ENCODE measurements at places on chromosomes 16 and 17.
A peak's percentile ranks its signal among the peaks of the same experiment; 100 is the strongest.

- DNase-seq: no peak
Observed at GRCh38 chr17:70168044-70168976, 1.0 kb upstream of the KCNJ2 start.

DNA sequence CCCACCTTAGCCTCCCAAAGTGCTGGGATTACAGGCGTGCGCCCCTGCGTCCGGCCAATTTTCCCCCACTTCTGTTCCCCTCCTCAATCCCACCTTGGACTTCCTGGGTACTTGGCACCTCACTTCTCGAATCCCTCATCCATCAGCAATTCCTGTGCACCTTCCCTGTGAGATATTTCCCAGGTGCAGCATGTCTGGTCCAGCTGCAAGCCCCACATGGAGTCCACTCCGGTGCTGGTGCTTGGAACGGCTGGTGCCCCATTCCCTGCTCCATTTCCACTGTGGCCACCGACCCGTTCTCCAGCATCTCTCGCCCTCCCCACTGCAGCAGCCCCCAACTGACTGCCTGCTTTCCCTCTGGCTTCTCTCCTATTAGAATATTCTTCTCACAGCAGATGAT is 35.3 kb downstream of the NOL11 start:
- DNase-seq: no peak

- no peak for DNase-seq
Observed at GRCh38 chr17:46176975-46177374, 16.3 kb downstream of the KANSL1 start.

- DNase-seq: no peak
Observed at GRCh38 chr16:55641430-55642056, 14.2 kb upstream of the SLC6A2 start.

- no peak for DNase-seq
Observed at GRCh38 chr17:36705874-36706731, 104.7 kb downstream of the MRM1 start.

GRCh38 chr16:73610605-73611156 is 562.8 kb upstream of the ZFHX3 start:
- no peak for DNase-seq

GRCh38 chr17:50213026-50214022 is 11.9 kb upstream of the COL1A1 start:
- DNase-seq: peak; percentile 12

- DNase-seq: no peak
Observed at GRCh38 chr16:50574745-50575136, 26.5 kb downstream of the NKD1 start.

DNA sequence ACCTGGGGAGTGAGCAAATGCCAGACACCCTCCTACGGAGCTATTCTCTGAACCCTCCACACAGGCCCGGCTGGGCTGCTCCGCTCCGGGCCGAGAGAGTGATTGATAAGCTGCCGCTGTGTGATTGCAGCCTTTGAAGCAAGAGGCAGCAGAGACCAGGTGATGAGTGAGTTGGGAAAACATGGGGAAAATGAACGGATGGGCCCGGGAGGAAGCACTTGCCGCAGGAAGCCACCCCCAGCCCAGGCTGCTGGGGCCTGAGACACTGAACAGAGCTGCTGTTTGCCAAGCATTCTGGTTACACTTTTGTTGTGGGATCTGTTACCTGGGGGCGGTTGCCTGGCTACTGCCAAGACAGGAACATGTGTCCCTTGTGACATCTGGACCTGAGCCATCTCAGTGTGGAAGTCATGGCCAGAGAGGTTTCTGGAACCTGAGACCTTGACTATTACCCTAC is 46.4 kb upstream of the KLHDC4 start:
- DNase-seq: no peak

GRCh38 chr16:819336-820043 is 19.0 kb upstream of the GNG13 start:
- DNase-seq: peak; percentile 16

DNA sequence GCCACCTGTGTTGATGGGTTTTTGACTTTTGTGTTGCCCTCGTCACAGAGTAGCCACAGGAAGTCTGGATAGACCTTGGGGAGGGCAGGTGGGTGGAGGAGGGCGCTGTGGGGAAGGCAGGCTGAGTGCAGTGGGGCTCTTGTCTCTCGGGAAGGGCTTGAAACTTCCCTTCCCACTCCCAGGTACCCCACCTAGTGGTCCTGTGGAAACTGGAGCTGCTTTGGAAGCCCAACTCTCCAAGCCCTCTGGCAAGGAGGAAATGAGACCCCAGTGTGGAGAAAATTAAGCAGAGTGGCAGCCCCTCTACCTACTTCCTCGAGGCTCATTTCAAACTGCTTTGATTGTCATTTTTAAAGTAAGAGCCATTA is 9.2 kb downstream of the CA5A start:
- DNase-seq: no peak

GRCh38 chr16:69581297-69581696 is 15.5 kb downstream of the NFAT5 start:
- no peak for DNase-seq

DNA sequence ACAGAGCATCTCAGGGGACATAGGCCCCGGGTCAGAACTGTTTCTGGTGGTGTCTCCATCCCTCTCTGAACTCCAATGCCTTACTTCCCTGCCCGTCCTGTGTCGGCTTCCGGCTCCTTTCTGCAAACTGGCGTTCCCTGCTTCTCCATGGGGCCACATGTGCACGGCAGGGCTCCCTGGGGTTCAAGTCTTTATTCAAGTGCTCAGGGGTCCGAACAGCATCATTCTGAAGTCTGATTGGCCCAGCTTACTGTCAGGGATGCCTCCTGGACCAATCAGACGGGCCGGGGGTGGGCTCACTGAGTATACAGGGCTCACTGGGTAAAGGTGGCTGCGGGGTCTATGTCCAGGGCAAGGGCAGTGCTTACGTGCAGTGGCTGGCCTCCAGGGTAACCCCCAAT is 17.1 kb downstream of the C16orf82 start:
- no peak for DNase-seq

DNA sequence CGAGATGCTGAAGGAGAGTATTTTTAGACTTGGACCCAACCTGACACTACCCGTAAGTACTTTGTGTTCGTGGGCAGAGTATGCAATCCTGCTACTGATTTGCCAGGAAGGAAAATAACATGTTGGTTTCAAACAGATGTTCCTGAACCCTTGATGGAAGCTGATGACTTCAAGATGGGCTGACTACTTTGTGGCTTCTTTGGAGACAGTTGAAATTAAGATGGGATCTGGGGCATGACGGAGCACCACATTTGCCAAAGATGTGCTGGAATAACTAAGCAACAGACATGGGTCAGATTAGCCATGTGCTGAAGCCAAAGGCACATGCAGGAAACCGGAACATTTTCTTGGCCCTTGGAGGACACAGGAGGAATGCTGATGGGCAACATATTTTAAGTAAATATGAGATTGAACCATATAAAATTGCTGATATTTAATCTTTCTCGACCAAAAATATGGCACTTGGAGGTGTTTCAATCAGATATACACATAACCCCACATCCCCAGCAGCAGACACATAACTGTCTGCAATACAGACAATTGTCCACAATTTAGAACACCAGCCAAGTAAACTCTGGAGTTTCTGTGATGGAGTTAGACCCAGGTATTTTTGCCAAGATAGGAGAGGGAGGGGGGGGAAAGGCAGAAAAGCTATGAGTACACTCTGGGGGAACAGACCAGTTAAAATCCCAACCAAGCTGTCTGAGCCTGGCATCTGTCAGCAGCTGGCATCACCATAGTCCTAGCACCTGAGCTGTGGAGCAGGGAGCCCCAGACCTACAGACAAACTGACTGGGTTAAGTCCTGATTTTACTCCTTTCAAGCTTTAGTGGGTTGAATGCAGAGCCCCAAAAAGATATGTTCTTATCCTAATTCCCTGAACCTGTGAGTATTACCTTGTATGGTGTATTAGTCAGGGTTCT is 329.4 kb upstream of the CDH5 start:
- DNase-seq: no peak

- no peak for DNase-seq
Observed at GRCh38 chr17:82085931-82086764, 11.9 kb downstream of the FASN start.

DNA sequence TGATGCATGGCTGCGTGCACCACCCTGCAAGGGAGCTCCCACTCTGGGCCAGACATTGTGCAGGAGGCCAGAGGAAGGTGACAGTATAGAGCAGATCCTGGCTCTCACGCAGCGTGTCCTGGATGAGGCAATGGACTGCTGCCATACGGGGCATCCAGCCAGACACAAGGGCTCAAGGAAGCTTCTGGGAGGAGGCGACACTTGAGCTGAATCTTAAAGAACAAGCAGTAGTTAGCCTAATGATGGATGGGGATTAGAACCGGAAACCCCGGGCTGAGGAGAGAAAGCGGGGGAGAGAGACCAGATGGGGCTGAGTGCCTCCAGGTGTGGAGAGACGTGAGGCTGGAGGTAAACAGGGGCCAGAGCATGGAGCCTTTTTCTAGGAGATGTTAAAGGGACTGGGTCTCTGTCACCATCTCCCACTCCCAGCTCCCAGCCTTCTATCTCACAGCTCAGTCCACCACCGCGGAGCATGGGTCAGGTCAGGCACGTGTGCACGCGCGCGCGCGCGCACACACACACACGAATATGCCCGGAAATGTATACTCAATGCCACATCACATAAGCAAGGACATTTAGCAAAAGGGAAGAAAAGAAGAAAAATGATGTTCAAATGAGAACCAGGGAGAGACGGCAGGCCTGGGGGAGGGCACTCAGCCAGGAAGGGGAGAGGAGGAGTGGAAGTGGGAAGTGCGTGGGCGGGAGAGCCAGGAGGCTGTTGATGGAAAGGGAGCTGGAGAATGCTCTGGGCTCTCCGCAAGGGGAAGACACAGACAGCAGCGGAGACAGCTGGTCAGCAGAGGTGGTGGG is 46.3 kb downstream of the CCDC42 start:
- DNase-seq: no peak

GRCh38 chr17:8846768-8847211 is 20.7 kb downstream of the PIK3R6 start:
- no peak for DNase-seq

- DNase-seq: no peak
Observed at GRCh38 chr17:44601973-44602372, 44.7 kb downstream of the FZD2 start.

DNA sequence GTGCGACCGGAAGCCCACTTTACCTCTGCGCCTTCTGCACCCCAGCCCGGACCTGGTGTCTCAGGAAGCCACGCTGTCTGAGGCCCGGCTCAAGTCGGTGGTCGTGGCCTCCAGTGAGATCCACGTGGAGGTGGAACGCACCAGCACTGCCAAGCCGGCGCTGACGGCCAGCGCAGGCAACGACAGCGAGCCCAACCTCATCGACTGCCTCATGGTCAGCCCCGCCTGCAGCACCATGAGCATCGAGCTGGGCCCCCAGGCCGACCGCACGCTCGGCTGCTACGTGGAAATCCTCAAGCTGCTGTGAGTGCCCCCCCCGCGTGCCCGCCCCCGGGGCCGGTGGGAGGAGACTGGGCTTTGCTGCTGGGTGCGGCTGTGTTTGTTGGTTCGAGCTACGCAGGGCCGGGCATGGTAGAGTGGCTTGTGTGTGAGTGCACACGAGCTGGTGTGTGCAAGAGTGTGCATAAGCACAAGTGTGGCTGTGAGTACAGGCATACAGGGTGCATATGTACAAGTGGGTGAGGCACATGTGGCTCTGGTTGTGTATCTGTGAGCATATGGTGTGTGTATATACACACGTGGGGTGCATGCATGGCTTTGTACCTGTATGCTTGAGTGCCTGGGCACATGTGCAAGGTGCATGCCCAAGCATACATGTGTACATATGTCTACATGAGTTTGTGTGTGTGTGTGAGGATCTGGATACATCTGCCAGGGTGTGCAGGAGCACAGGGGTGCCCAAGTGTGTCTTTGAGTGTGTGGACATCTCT is 100.6 kb upstream of the PLCG2 start:
- no peak for DNase-seq

DNA sequence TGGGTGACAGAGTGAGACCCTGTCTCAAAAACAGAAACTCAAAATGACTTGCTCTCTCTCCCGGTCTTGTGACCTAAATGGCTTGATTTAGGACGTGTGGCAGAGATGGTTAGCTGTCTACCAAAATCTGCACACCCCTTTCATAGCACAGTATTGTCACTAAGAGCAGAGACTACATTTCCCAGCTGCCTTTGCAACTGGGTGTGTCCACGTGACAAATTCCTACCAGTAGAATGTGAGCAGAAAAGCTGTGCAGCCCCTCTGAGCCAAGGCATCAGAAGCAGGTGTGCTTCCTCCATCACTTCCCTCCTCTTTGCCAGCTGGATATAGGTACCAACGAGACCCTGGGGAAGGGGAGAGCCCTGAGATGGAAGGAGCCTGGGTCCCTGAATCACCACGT is 25.5 kb downstream of the GPR142 start:
- no peak for DNase-seq

DNA sequence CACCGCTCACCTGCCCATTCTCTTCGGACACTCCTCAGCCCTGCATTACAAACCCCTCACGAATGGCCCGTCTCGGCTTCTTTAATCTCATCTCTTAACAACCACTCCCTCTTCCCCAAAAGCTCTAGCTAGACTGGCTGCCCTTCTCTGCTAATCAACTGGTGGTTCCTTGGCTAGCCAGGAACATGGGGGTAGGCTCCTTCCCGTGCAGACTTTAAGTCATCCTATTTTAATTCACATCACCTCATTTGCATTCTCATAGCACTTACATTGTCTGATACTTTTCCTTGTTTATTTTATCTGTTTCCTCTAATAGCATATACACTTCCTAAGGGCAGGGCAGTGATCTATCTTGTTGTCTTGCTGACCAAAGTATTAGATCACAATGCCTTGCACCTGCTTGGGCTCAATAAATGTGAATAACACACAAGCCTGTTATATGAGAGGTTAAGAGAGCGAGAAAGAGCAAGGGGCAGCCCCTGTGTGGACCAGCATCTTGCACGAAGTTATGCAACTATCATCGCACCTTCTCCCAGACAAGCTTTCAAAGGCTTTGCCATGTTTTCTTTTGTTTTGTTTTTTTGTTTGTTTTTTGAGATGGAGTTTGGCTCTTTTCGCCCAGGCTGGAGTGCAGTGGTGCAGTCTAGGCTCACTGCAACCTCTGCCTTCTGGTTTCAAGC is 9.8 kb downstream of the TP53 start:
- DNase-seq: no peak

DNA sequence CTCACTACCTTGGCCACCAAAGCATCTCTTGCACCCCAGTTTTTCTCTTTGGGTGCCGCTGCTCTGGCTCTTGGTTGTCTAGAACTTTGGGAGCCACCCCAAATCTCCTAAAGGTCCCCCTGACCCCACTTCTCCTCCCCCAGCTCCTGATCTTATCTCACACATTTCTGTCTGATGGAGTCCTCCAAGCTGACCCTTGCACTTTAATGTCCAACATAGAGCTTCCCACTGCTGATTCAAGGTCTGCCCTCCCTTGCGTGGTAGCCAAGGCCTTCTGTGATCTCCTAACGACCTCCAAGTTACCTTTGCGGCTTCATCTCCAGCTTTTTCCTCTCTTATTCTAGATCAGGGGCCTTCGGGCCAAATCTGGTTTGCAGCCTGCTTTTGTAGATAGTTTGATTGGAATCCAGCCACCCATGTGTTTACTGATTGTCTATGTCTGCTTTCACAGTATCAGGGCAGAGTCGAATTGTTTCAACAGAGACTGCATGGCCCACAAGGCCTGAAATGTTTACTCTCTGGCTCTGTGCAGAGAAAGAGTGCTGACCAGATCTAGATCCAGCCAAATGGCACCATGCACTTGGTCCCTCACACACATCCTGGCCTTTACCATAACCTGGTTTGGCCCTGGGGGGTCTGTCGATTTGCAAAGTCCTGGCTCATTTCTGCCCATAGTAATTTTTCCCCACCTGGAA is 168.6 kb downstream of the HAPSTR1 start:
- DNase-seq: no peak

All from stimulated activated CD8-positive, alpha-beta memory T cell treated with anti-CD3 and anti-CD28 coated beads, Interleukin-4, amount 100 ng/mL, for 1 hour (primary cell).